ENCODE measurements at places on chromosomes 11 and 22.
A peak's percentile ranks its signal among the peaks of the same experiment; 100 is the strongest.

DNA sequence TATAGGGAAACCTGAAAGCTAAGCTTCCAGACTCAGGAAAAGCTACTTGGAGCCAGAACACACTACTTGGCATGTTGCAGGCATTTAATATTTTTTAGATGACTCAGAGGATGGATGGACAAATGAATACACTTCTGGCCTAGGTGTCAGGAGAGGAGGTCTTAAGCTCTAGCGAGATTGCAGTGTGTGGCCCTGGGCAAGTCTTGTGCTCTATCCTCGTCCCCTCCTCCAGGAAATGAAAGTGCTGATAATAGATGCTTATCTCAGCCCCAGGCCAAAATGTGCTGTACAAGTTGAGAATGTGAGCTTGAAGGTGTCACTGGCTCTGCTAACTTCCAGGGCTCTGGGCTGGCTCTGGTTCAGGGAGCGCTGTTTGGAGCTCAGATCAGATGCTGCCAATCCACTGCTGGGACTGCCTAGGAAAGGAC is 136.3 kb downstream of the PKNOX2 start:
- peak; percentile 75 for DNase-seq

DNA sequence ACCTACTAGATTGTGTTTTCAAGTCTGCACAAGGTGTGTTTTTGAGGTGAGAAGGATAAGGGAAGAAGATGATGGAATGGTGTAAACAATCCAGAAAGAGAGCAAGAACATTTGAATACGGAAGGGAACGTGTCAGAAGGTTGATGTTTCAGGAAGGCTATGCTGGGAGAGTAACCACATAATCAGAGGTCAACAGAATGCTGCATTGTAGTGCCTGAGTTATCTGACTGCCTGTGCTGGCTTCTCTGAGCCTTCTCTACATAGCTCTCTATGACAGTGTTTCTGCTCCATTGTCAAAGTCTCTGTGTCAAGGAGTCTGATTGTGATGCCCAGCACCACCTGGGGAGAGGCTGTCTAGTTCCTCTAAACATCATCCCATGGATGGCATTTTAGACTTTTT is 74.1 kb downstream of the CYB5R2 start:
- no peak for DNase-seq

GRCh38 chr11:77747381-77747969 is 73.0 kb downstream of the RSF1 start:
- DNase-seq: no peak

GRCh38 chr22:37439347-37439746 is 12.1 kb upstream of the ELFN2 start:
- DNase-seq: no peak

- no peak for DNase-seq
Observed at GRCh38 chr22:39503630-39504029, 1.5 kb downstream of the MIEF1 start.

- DNase-seq: no peak
Observed at GRCh38 chr22:42793848-42794405, 63.1 kb downstream of the ARFGAP3 start.

- no peak for DNase-seq
Observed at GRCh38 chr22:35479359-35479758, 61.3 kb upstream of the RASD2 start.

DNA sequence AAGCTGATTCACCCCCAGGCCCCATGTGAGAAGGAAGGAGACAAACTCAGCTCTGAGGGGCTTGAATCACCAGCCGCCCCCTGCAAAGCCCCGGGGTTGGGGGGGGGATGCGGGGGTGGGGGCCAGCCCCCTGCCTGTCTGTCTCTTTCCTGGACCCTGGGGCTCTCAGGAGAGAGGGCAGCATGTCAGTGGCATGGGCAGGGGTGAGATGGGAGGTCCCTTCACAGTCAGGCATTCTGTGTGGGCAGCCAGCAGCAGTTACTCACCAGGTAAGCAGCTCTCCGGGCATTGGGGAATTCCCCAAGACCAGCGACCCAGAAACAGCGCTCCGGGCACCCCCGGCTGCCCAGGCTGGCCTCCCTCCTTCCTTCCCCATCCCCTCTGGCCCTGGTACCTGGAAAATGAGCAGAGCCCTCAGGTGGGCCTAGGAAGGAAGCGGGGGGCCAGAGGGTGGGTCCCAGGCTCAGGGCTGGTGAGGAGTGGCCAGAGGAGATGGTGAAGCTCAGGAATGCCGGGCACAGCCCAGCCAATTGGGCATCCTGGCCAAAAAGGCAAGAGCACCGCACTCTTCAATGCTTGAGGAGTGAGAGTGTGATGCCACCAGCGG is 4.2 kb upstream of the LIF start:
- peak; percentile 70 for DNase-seq

DNA sequence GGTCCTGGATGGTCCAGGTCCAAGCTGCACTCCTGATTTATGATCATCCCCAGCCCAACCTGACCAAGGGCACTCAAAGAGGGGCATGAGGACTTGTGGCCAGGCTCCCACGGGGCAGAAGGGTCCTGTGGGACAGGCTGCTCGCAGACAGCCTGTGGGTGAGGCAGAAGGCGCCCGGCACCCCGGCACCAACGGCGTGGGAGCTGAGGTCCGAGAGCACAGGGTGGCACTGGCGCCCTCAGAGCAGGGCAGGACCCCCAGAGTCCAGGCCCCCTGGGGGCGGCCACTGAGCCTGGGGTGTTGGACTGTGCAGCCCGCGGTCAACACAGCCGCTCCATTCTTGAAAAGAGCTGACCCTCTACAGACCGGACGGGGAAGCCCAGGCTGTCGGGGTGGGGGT is 3.3 kb downstream of the IL17REL start:
- no peak for DNase-seq

GRCh38 chr11:118434553-118435289 is 1.6 kb upstream of the KMT2A start:
- peak; percentile 46 for DNase-seq

DNA sequence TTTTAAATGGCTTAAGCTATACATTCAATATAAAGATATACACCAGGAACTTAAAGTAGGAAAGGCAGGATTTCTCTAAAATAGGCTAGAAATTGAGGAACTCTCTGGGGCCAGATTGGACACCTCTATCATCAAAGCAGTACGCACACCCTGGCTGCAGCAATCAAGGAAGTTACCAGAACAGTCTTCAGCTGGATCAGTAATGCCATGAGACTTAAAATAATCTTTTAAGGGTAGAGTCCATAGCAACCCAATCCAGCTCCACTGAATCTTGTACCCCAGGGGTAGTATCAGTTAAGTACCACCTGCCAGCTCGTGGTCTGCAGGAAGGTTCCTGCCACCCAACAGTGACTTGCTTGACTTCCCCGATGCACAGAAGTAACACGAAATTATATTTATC is 3.0 kb downstream of the RDX start:
- DNase-seq: no peak

DNA sequence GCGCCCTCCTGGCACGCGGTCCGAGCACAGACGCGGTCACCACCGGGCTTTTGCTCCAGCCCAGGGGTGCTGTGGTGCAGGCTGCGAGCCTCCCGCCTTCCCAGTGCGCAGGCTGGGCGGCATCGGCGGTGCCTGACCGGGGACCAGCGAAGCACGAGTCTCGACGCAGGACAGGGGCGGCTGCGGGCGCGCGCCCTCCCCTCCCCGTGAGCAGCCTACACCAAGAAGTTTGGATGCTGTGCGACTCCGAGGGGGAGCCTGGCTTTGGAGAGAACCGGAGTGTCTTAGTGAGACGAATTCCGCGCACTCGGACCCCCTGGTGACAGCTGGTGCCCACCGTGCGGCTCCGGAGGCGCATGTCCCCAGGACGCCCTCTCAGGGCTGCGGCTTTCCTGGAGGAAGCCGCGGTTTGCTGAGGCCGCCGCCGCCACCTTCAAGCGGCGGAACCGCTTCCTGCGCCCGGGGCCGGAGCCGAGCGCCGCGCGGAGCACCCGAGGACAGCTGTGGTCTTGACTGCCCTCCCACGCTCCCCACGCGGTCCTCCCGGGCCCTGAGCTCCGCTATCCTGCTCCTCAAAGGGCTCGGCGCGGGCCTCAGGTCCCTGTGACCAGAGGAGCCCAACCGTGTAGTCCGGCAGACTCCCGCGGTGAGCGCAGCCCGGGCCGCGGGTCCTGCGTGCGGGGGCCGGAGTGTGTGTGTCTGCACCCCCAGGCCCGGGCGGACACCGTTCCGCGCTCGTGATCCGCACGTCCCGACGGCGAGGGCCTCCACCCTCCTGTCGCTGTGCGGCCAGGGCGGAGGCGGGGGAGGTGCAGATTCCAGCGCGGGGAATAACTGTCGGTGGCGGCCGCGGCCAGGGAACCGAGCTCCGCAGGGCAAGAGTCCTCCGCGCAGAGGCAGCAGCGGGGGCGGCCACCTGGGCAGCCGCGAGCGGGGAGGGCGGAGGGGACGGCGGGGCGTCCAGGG is 1.7 kb downstream of the FGF3 start:
- DNase-seq: no peak

- no peak for DNase-seq
Observed at GRCh38 chr22:38009000-38009806, 24.8 kb upstream of the SOX10 start.

DNA sequence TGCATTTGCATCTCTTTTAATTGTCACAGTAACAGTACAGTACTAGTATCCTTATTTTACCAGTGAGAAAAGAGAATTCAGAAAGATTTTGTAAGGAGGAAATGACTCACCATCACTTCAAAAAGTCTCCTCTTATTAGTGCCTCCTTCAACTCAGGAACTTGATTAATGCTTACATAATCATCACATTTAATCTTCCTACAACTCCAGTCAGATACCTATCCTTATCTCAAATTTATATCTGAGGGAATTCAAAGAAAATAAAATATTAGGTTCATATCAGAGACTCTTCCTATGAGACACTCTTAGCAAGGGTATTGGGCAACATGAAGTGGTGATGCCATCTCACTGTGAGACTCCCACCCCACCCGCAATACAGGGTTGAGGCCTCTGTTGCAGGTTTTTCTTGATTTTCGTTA is 26.1 kb upstream of the CTSC start:
- no peak for DNase-seq

GRCh38 chr22:31001124-31001770 is 32.2 kb downstream of the TUG1 start:
- DNase-seq: no peak

GRCh38 chr22:22092101-22092500 is 109.5 kb upstream of the TOP3B start:
- DNase-seq: no peak

DNA sequence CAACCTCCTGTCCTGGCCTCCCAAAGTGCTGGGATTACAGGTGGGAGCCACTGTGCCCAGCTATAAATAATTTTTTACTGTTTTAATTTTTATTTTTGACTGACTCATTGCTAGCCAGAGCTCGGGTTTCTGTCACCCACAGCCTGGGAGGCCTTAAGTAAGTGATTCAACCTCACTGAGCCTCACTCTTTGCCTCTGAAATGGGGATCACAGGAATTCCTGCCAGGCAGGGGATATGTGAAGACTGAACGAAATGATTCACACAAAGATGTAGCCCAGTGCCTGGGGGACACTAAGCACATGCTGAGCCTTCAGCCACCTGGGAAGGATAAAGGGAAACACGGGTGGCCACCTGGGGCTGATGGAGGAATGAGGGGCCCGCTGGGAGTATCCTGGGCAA is 3.8 kb upstream of the LRRC74B start:
- DNase-seq: peak; percentile 88

DNA sequence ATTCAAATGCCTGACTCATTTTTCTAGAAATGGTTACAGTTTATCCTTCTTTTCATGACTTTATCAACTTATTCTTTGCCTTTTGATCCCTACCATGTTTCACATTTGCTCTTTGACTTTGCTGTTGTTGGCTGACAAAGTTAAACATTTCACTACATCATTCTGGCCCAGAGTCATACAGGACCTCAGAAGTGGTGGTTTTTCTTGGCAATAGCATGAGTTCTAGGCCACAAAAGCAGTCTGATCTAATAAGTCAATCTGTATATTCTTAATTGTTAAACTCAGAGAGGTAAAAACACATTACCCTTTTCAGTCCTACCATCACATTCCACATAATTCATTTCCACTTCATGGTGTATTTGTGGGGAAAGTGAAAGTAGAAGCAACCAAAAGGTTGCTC is 763.2 kb upstream of the TENM4 start:
- DNase-seq: no peak

- peak; percentile 62 for DNase-seq
Observed at GRCh38 chr11:128492461-128492860, 94.9 kb downstream of the ETS1 start.

GRCh38 chr11:13480198-13480597 is 15.6 kb downstream of the PTH start:
- DNase-seq: no peak
